ENCODE measurements at places on chromosomes 5 and 9.

GRCh38 chr9:34430843-34431437, 27.4 kb downstream of the FAM219A start:
- DNase-seq: peak; percentile 23

DNA sequence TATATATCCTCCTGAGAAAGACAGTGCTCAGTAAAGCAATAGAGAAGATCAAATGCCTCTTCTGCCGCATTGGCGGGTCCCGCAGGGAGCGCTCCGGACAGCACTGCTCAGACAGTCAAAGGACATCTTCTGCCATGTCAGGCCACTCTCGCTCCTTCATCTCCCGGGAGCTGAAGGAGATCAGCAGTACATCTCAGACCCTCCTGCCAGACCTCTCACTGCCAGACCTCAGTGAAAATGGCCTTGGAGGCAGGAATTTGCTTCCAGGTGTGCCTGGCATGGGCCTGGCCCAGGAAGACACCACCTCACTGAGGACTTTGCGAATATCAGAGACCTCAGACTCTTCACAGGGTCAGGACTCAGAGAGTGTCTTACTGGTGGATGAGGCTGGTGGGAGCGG, 12.2 kb downstream of the PTGER4 start:
- no peak for DNase-seq

GRCh38 chr9:530681-531080, 310.8 kb upstream of the DMRT1 start:
- no peak for DNase-seq

GRCh38 chr5:73897893-73898292, 271.9 kb downstream of the ARHGEF28 start:
- DNase-seq: no peak

DNA sequence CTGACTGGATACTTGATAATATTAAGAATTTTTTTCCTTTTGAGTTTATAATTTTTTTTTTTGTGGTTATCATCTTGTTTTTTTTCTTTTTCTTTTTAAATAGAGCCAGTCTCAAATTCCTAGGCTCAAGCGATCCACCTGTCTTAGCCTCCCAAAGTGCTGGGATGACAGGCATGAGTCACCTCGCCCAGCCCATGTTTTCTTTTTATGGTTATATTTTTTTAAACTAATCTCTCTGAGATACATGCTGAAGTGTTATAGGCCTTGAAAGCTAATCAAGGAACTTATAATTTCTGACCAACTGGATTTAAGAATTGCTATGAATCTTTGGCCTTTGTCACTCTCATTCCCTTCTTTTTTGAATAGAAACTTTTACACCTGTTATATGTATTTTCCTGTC, 6.8 kb upstream of the AMACR start:
- no peak for DNase-seq

- peak; percentile 49 for DNase-seq
Measured at GRCh38 chr5:171520300-171521174, 101.1 kb downstream of the FGF18 start.

- DNase-seq: peak; percentile 70
Measured at GRCh38 chr5:132506094-132506692, 15.6 kb upstream of the IRF1 start.

DNA sequence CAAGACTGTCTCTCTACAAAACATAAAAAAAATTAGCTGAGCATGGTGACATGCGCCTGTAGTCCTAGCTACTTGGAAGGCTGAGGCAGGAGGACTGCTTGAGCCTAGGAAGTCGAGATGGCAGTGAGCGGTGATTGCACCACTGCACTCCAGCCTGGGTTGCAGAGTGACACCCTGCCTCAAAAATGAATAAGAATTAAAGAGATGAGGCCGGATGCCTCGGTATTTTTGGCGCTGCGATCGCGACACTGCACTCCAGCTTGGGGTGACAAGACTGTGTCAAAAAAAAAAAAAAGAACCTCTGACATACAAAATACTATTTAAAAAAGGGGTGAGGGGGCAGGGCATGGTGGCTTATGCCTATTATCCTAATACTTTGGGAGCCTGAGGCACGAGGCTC, 7.3 kb downstream of the GPBP1 start:
- no peak for DNase-seq

DNA sequence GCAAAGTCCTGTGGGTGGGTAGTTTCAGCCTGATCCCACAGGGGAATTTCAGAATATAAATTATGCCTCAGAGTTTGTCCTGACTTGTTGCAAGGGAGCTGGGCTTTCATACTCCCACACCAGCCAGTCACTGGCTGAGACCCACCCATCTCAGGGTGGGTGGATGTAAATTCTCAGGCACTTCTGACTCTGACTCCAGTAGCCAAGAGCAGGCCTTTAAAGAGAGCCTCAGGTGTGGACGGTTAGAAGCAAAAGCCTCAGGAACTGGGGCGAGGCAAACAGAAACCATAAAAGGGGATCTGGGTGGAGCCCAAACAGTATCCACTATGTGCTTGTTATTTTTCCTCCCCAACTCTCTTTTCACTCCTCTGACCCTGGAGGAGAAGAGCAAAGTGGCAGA, 28.6 kb upstream of the FBXW11 start:
- DNase-seq: no peak

GRCh38 chr9:38417003-38417945, 7.0 kb downstream of the IGFBPL1 start:
- DNase-seq: no peak

- no peak for DNase-seq
Measured at GRCh38 chr5:34886392-34887119, 28.7 kb downstream of the RAD1 start.

GRCh38 chr5:62038024-62038423, 268.0 kb upstream of the KIF2A start:
- DNase-seq: no peak

DNA sequence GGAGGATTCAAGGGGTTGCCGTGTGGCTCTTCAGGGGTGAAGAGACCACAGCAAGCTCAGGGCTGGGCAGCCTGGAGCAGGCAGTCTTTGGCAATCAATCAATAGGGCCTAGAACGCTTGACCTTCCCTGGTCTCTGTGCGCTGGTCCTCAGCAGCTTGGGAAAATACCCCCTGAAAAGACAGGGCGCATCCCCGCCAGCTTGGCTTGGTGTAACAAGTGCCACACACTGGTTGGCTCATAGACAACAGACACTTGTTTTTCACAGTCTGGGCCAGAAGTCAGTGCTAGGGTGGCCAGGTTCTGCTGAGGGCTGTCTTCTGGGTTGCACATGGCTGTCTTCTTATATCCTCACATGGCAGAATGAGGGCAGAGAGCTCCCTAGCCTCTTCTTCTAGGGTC, 141.1 kb downstream of the HSD17B3 start:
- DNase-seq: no peak

- DNase-seq: no peak
Measured at GRCh38 chr5:68430279-68430678, 214.7 kb downstream of the PIK3R1 start.

DNA sequence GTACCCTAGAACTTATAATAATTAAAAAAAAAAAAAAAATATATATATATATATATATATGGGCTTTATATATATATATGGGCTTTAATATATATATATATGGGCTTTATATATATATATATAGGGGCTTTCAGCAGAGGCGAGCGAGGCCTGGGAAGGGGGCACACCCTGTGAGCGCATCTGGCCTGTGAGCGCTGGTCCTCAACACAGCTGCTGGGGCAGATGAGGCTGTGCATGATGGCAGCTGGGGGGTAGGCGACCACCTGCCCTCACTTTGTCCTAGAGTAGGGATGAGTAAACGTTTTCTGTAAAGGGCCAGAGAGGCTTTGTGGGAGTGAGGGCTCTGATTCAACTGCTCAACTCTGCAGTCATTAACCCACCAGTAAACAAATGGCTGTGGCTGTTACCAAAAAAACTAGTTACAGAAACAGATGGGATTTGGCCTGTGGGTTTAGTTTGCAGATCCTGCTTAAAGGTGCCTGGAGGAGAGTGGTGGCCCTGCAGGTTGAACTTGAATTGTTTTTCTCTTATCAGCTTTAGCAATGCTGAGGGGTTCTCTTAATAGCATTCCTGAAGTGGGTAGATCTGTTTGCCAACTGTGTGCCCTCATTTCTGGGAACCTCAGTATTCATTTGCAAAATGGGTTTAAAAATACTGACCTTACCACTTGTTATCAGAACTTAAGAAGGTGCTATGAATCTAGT, 88.1 kb upstream of the EPB41L4B start:
- no peak for DNase-seq

DNA sequence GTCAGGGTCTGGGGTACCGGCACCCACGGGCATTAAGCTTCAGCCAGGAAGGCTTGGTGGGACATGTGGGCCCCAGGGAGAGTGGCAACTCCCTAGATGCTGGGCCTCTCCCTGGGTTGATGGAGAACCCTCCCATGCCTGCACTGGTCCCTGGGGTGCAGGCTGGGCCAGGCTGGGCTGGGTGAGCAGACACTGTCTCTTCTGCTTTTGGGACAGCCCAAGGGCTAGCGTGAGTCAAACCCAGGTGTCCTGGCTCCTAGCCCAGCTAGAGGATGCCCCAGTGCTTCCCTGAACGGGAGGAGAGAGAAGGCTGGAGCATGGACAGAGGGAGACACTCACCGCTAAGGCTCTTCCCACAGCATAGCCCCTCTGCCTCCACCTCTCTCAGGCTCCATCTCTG, 5.7 kb upstream of the AQP7 start:
- DNase-seq: no peak

GRCh38 chr5:138241688-138242571, 28.8 kb upstream of the CDC23 start:
- no peak for DNase-seq

GRCh38 chr9:112885324-112885723, 5.4 kb downstream of the SLC46A2 start:
- DNase-seq: no peak

GRCh38 chr9:3478549-3478953, 47.2 kb downstream of the RFX3 start:
- DNase-seq: no peak

- DNase-seq: no peak
Measured at GRCh38 chr5:147784146-147784987, 1.8 kb upstream of the JAKMIP2 start.

GRCh38 chr9:134217431-134218210, 53.3 kb upstream of the RNU6ATAC start:
- peak; percentile 51 for DNase-seq

GRCh38 chr9:98607152-98607551, 101.6 kb downstream of the GABBR2 start:
- no peak for DNase-seq

DNA sequence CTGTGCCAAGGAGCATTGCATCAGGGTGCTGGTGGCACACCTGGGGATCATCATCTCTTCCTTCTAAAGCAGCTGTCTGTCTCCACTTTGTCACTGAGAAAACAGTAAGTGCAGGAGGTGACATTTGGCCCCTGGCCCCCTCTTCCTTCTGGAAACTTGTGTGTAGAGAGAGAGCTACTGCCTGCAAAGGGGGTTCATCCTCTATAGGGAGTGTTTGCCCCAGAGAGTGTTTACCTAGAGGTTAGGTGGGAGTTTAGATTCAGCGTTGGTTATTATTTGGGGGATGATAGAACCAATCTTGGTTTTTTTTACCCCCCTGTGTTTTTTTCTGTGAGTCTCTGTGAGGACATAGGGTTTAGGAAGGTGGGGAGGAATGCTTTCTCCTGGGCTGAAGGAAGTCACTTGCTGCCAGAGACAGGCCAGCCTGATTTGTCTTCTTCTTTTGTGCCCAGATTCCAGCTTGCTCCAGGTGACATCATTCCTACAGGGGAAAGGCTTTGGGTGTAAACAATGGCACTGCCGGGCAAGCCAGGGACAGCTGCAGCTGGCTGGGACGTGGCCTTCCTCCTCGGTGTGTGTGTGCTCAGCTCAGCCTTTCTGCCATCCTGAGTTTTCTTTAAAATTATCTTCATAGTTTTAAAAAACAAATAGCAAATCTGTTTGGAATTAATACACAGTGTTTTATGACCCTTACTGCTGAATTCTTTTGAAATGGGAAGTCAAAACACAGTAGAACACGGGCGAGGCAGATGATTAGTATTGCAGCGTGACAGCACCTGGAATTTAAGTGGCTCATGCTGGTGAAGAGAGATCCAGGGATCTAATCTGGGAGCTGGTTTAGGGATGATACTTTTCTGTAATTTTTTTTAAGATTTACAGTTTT, 24.5 kb downstream of the PRRC2B start:
- DNase-seq: peak; percentile 39

- DNase-seq: no peak
Measured at GRCh38 chr5:88130211-88130815, 138.3 kb downstream of the TMEM161B start.

GRCh38 chr5:178389026-178389729, 156.6 kb upstream of the PHYKPL start:
- no peak for DNase-seq

DNA sequence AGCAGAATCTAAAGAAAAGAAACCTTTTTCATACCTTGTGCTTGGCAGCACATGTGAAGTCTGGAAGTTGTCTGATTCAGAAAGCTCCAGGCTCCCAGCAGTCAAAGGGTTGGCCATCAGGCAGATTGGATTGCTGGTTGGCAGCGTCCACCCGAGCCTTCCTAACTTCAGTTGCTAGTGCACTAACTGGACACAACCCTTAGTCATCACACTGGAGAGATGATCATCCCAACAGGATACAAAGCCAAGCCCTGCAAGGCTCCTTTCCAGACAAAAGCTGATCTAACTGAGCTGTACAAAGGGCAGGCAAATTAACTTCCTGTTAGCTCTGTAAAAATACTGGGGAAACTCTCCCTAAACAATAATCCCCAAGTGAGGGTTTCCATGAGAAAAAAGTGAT, 185.6 kb downstream of the SNX18 start:
- no peak for DNase-seq

- no peak for DNase-seq
Measured at GRCh38 chr9:92610470-92611420, 59.2 kb downstream of the IPPK start.

DNA sequence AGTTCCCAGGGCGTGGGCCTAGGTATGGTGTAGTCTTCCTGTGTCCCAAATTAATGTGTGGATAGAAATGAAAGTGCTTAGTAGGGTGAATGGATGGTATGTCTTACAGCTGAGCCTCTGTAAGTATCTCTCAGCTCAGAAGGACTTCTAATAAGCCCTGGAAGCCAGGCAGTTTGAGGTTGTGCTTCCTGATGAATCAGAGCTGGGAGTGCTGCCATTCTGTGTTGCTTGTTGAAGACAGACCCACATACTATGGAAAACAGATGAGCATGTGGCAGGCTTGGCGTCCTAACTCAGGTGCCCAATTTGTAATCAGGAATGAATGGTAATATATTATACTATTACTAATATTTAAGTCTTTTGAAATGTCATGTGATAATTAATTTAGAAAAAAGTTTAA, 69.8 kb downstream of the CMYA5 start:
- DNase-seq: no peak

DNA sequence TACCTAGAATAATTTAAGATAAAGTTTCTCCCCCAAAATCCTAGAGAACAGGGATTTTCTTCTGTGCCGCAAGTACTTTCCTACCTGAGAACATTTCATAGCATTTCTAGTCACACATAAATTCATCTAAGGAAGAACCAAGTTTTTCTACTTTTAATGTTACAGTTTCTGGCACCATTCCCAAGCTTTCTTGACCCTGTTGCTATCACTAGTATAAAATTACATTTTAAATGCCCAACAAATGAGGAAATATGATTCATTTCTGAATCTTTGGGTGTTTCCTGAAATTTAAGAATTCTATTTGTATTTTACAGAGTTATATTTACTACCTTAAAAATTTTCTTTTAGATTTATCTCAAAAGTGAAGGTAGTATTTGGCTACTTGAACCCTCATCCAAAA, 137.8 kb downstream of the LPAR1 start:
- DNase-seq: no peak

All from SW480 (cell line).